ENCODE measurements at places on chromosomes 5 and 9.
A peak's percentile ranks its signal among the peaks of the same experiment; 100 is the strongest.

DNA sequence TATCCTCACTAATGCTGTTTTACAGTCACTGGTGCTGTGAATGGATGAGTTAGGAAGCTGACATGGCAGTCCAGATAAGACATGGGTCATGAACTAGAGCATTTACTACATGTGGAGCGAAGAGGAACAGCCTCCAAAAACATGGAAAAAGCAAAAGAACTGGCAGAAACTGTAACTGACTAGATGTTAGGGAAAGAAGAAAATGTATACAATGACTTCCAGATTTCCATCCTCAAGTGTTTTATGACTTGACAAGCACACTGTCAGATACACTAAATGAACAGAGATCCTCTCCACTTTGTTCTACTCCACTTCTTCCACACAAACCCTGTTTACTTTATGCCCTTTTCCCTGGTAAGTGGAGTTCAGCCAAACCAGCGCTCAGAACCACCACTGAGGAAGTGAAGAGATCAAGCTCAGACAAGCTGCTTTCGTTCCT lies 11.5 kb downstream of the HMGCS1 start:
- no peak for DNase-seq

- DNase-seq, result no peak
Measured at GRCh38 chr5:138954257-138955012, 79.3 kb upstream of the LRRTM2 start.

DNA sequence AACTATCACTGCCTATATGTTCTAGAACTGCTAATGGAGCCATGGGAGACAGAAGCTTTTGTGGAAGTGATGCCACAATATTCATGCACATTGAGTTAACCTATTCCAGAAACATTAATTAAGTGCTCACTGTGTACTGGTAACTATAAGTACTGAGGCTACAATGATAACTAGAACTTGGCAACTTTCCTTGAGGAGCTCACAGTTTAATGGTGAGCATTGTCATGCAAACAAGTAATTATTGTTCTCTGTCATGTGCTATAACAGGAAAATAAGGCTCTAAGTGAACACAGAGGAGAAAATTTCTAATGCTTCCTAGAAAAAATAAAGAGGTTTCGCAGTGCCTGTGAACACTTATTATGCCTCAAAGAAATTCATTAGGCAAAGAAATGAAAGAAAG lies 142.2 kb downstream of the BAAT start:
- DNase-seq, result no peak

GRCh38 chr9:87781331-87781730 lies 55.4 kb downstream of the CTSL start:
- no peak for DNase-seq

DNA sequence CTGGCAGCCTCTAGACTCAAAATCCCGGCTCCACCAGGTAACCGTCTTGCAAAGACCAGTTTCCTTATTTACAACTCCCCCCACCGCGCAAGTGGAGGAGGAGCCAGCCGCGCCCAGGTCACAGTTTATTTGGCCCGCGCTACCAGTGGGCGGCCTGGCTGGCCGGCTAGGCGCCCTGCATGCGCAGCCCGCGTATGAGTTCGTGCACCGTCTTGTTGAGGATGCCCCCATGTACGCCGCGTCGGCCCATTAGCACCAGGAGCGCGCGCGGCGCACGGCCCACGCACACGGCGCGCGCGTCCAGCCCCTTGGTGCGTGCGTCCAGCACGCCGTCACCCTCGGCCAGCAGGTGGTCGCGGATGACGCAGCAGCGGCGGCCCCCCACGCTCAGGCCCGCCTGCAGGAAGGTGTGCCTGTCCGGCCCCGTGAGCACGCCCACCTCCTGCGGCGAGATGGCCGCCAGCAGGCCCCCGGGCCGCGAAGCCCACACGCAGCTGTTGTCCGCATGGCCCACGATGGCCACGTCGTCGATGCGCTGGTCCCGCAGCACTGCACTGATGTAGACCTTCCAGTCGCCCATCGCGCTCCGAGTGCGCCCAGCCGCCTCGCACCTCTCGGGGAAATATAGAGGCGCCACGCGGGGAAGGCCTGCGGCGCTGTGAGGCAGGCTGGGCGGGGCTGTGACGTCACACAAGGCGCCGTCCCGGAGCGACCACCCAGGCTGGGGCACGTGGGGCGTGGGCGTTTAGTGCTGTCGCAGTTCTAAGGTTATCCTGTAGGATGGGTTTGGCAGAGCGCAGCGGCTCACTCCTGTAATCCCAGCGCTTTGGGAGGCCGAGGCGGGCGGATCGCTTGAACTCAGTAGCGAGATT lies at the start of gene PFN3:
PFN3 (minus strand) TSS at position 665 of the 872 bp plus-strand sequence; CDS start at position 580, 85 bp downstream.
- DNase-seq, result no peak

- DNase-seq, result no peak
Measured at GRCh38 chr5:107564931-107565372, 105.8 kb downstream of the EFNA5 start.

DNA sequence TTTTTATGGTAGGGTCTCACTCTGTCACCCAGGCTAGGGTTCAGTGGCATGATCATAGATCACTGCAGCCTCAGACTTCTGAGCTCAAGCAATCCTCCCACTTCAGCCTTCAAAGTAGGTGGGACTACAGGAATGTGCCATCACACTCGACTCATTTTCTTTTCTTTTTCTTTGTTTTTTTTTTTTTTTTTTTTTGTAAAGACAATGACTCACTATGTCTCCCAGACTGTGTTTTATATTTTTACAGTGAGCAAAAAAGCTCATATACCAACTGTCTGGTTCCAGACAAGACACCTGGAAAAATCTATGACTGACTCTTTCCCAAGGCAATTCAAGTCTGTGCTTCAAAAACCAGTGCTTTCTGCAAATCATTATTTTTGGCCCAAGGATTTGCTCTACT lies 10.8 kb upstream of the FOXD1 start:
- no peak for DNase-seq

GRCh38 chr9:76027416-76027815 lies 136.9 kb downstream of the PCSK5 start:
- DNase-seq, result no peak

- no peak for DNase-seq
Measured at GRCh38 chr5:103582364-103582763, 19.8 kb upstream of the NUDT12 start.

GRCh38 chr5:132943362-132944022 lies 19.9 kb downstream of the AFF4 start:
- no peak for DNase-seq

- no peak for DNase-seq
Measured at GRCh38 chr9:98862936-98863335, 55.5 kb downstream of the GALNT12 start.

DNA sequence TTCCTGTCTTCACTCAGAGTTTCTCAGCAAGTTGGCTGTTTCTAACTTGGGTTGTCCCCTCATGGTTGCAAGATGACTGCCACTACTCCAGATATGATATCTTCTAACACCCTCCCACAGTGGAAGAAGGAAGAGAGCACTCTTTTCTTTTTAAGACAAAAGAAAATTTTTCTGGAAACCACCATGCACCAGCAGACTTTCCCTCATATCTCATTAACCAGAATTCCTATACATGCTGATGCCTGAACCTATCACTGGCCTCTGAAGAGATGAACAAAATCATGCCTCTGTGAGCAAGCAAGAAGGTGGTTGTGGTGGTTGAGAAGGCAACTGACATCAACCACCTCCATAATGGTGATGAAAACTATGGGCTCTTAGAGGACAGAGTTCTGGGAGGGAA lies 56.8 kb downstream of the FEM1C start:
- peak; percentile 29 for DNase-seq

DNA sequence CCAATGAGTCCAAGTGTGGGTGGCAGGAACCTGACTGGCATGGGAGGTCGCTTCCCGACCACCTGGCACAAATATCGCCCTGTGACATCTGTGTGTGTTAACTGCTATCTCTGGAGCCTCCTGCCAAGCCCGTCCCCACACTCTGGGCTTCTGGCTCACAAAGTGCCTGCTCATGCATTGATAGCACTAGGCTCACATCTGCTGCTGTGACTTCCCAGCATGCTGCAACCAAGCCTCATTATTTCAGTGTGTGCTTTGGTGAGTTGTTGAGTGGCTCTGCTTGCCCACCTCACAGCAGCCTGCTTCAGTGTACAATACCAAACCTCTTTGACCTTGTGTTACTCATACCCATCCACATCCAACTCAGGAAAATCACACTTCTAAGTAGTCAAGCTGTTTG lies 139.8 kb downstream of the APBA1 start:
- no peak for DNase-seq

GRCh38 chr9:135772056-135772646 lies 70.2 kb downstream of the KCNT1 start:
- peak; percentile 12 for DNase-seq

DNA sequence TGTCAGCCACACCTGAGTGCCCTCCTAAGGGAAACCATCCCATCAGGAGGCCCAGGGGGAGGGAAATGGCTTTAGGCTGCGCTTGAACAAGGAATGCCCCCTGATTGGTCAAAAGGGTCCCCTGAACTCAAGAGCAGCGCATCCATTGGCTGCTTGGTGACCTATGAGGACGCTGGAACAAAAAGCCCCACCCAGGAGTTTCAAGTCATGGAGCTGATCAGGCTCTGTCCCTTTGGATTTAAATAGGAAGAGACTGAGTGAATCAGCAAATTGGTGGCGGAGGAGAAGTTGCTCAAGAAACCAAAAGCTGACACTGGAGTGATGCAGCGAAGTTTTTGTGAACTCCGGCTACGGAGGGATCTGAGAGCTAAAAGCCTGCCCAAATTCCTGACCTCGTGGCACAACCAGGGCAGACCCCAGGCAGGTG lies 66.7 kb downstream of the SMIM23 start:
- no peak for DNase-seq

GRCh38 chr5:93874491-93874890 lies 133.1 kb upstream of the POU5F2 start:
- DNase-seq, result no peak

Measured in stimulated activated CD4-positive, alpha-beta T cell treated with anti-CD3 and anti-CD28 coated beads, Interleukin-1b, Interleukin-23, amount 100 ng/mL, for 48 hours (primary cell).